B cell (primary cell): ENCODE measurements at places on chromosomes 11 and 22.

- DNase-seq, result no peak
Measured at GRCh38 chr11:11143849-11144248, 209.2 kb downstream of the CSNK2A3 start.

GRCh38 chr22:25452116-25452700 lies 112.3 kb upstream of the GRK3 start:
- DNase-seq, result no peak

GRCh38 chr11:18455686-18456372 lies at the start of gene LDHAL6A:
Gene LDHAL6A, plus strand, starts transcription at chr11:18455856. Its CDS starts 825 bp downstream, at chr11:18456681.
- peak; percentile 4 for DNase-seq

DNA sequence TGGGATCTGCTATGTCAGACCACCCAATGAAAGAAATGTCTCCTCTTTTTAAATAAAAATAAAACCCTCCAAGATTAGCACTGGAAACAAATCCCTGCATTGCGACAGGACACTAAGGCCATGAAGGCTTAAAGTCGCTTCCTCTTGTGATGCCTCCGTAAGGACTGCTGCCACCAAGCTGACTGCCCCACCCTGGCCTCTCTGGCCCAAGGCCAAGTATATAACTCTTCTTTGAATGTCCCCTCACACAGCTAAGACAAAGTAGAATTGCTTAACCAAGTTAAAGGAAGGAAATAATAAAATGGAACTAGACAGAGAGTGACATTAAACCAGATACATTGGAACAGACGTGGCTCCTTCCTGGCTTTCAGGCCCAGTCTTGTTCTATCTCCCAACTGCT lies 7.5 kb upstream of the NRGN start:
- DNase-seq, result no peak

DNA sequence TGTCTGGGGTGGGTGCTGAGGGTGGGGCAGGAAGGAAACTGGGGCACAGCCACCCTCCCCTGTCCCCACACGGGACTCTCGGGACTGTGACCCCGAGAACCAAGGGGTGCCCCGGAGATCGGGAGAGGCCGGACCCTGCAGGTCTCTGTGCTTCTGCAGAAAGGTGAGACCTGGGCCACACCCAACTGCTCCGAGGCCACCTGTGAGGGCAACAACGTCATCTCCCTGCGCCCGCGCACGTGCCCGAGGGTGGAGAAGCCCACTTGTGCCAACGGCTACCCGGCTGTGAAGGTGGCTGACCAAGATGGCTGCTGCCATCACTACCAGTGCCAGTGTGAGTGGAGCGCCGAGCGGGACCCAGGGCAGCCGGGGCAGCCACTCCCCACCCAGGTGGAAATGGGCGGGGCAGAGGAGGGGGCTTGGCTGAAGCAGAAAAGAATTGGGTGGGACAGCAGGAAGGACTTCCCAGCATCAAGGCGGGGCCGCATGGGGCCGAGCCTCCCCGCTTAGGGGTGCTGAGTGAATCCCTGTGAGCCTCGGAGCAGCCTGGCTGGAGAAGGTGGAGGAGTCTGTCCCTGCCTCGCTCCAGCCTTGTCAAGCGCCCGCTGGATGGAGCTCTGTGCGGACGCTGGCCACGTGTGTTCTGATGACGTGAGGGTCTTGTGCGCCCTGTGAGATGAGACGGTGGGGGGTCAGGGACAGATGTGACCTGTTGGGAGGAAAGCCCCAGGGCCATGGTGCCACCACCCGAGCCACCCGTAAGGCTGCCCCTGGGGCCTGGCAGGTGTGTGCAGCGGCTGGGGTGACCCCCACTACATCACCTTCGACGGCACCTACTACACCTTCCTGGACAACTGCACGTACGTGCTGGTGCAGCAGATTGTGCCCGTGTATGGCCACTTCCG lies 29.3 kb upstream of the MUC5B start:
- DNase-seq, result peak; percentile 7
